ENCODE measurements at places on chromosomes 11 and 22.

DNA sequence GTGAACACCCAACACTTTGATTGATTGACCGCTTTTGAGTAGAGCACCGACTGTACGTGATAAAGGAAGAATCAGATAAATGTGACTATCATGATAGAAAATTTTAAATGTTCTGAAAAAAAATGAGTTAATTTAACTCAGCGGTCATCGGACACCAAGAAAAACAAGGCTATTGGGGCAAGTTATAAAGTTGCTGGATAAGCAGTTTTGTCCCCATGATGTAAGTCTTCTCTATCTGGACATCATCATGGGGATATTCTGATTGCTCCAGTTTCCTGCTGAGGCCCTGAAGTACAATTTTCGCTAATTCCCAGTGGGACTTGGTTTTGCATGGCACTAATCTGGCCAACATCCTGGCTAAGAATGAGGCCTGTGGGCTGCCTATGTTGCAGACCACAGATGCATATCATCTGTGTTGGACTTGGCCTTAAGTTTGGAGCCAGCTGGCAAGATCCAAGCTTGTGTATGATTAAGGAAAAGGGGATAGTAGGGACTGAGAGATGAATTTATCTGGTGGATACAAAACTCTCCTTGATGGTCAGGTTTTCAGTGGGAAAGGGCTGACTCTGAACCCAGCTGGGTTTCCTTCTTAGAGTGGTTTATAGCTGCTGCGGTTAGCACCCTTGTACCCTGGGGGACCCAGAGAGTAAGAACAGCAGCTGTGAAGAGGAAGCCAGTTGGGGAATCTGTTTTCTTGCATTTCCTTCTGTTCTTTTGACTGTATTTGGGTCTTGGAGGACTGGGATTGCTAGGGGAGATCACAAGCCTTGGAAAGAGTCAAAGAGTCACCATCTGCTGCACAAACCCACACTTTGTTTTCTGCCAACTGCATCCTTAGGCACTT is 118.3 kb downstream of the SEZ6L start:
- DNase-seq, result no peak

- no peak for DNase-seq
Observed at GRCh38 chr11:24738972-24739371, 242.1 kb downstream of the LUZP2 start.

DNA sequence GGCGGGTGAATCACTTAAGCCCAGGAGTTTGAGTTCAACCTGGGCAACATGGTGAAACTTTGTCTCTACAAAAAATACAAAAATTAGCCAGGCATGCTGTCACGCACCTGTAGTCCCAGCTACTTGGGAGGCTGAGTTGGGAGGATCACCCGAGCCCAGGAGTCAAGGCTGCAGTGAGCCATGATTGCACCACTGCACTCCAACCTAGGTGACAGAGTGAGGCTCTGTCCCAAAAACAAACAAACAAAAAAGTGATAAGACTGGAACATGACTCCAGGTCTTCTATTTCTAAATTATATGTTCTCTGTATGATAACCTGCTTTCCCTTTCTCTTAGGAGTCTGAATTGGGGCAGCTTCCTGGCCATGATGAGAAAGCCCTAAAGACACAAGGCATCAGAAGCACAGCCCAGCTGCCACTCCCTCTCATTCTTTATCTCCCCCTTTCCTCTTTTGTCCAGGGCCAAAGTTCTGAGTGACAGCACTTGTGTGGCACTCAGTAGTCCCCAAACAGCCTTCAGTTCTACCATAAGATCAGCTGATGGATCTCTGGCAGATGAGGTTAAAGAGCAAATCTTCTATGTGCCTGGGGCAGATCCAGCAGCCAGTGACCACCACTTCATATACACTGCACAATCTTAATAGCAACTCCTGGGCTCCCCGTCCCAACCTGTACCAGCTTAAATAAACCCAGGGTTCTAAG is 136.0 kb downstream of the C11orf58 start:
- no peak for DNase-seq

DNA sequence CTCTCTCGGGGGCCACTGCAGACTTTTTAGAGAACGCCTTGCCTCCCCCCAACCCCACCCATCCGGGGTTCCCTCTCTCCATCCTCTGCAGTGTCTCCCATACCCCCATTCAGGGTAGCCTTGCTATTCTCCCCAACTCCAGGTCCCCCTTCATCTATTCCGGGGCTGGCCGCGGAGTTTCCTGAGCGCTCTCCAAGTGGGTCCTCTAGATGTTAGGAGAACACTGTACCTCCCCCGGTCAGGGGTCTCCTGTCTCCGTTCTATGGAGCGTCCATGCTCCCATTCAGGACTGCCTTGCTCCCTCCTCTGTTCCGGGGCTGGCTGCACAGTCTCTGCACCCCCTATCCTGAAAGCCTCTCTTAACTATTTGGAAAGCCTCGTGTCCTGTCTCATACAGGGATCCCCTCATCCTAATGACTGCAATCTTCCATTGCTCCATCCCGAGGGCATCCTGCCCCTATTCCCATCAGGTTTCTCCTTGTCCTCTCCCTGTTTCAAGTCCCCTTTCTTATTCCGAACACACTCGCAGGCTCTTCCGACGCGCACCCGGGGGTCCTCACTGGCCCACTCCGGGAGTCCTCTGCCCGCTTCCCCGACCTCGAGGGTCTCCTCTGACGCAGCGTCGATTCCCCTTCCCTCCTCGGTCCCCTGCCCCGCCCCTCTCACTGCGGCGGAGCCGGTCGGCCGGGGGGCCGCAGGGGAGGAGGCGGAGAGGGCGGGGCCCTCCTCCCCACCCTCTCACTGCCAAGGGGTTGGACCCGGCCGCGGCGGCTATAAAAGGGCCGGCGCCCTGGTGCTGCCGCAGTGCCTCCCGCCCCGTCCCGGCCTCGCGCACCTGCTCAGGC is at the start of gene NEFH:
TSS of gene NEFH (plus strand) at position 802 of the 845 bp plus-strand sequence. CDS start 45 bp downstream, outside the sequence.
- no peak for DNase-seq

DNA sequence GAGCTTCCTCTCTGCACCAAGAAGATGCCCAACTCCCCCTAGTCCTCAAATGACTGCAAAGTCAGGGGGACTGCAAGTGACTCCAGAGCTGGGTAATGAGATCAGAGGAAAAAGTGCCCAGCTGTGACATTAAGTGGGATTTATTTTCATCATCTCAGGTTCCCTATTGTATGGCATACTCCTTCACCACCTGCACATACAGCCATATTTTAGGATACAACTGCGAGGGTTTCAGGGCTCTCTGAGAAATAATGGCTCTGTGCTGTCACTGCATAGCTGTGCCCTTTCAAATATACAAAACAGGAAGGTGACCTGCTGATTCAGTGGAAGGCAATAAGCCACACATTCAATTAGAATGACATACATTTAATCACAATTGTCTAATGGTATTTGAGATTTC is 45.6 kb upstream of the PLET1 start:
- no peak for DNase-seq

Measured in fibroblast of skin of left quadriceps (primary cell).